Left ventricle myocardium superior (tissue), 1 donor: ENCODE measurements at places on chromosomes 1 and 21. TPM values are rescaled to one million over a fixed set of nuclear protein-coding genes. Genes with fewer than 3 reads are reported as not detected.

- no peak for DNase-seq
Measured at GRCh38 chr1:228002792-228003191, 4.0 kb upstream of the WNT3A start.

DNA sequence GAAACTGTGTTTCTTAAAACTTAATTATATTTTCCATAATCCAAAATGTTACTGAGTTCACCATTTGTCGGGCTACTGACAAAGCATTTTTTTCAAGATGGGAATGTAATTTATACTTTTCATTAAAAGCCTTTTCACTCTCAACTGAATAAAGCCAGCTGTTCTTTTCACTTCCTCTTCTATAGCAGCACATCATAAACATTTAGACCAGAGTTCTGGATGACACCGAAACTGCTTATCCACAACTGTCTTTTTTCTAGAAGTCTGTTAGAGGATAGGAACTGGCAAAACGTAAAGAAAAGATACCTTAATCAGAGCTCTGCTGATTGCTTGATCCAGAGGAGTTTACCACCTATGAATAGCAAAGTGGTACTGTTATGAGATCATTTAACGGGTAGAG is 594.7 kb downstream of the ADGRL2 start:
- no peak for DNase-seq

The WLS gene
- total RNA-seq: 75.0 TPM

DNA sequence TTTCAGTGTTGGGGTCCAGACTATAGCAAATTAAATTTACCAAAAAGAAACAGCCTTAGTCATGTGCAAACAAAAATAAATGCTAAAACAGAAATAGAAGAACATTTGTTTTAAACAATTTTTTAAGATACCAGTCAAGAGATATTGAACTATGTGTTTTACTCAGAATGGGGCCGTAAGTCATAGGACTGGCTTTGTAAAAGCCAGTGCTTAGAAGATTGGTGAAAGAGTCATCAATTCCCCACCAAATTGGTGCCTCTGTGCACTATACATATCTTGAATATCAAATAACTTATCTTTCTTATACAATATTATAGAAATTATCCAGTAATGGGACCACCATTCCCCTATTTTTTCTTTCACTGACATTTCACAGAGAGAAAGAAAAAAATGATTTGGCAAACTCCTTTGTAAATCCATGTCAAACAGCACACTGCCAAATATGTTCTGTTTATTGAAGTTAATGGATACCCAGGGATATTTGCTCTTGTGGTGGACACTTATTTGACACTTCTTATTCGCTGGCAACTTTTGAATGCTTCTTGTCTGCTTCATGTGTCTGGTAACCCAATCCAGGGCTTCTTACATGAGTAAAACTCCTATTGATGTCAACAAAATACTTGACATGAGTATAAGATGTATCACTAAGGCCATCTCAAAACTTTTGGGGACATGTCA is 145.7 kb upstream of the PKN2 start:
- DNase-seq: no peak

GRCh38 chr1:107877745-107878144 is 87.2 kb downstream of the VAV3 start:
- DNase-seq: no peak

GRCh38 chr21:43318841-43319781 is 107.8 kb downstream of the SIK1 start:
- DNase-seq: peak; percentile 56

DNA sequence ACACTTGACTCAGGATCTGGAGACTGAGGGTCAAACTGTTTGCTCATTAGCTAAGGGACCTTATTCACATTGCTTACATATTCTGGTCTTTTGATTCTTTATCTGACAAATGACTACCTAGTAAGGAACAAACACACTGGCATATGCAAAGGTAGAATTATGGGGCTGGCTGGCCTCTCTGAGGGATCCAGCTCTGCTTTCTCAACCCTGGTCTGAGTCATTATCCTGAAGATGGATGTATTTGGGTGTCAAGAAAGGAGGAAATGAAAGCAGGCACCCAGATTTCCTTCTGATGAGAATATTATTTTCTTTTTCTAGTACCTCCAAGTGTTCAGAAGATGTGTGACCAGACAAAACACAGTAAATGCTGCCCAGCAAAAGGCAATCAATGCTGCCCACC is 6.0 kb downstream of the SMCP start:
- no peak for DNase-seq

- no peak for DNase-seq
Measured at GRCh38 chr1:43305926-43306687, 5.3 kb downstream of the TIE1 start.

GRCh38 chr21:37455504-37455911 is 88.9 kb downstream of the DYRK1A start:
- no peak for DNase-seq

GRCh38 chr1:43526002-43526401 is 4.7 kb upstream of the PTPRF start:
- no peak for DNase-seq

DNA sequence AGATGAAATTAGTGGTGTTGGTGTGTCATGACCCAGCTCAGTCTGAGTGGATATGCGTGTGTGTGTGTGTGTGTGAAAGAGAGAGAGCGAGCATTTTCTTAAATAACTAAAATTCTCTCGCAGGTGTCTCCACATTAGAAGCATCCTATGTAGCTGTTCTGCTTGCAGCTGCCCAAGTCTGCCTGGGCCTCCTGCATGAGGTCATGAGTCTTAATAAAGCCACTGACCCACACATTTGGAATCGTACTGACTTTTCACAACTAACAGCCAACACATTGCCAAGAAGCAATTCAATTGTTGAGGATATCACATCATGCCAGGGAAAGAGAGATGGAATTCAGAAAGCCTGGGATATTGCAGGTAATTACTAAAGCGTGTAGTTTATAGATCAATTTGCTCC is 238.2 kb upstream of the AJAP1 start:
- no peak for DNase-seq

DNA sequence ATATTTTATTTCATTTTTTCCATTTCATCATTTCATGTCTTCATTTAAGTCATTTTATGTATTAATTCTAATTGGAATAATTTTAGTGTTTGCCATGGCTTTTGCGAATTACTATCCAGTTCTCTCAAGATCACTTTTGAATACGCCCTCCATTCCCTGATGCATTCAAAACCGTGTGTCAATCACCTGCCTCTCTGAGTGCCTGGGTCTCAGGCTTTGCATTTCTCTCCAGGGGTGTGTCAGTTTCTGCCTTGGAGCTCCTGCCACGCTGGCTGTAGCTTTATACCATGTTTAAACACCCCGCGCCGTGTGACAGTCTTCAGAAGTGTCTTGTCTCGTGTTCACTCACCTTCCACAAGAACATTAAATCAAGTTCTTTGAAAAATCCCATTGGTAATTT is 7.4 kb upstream of the DNMT3L start:
- DNase-seq: no peak

DNA sequence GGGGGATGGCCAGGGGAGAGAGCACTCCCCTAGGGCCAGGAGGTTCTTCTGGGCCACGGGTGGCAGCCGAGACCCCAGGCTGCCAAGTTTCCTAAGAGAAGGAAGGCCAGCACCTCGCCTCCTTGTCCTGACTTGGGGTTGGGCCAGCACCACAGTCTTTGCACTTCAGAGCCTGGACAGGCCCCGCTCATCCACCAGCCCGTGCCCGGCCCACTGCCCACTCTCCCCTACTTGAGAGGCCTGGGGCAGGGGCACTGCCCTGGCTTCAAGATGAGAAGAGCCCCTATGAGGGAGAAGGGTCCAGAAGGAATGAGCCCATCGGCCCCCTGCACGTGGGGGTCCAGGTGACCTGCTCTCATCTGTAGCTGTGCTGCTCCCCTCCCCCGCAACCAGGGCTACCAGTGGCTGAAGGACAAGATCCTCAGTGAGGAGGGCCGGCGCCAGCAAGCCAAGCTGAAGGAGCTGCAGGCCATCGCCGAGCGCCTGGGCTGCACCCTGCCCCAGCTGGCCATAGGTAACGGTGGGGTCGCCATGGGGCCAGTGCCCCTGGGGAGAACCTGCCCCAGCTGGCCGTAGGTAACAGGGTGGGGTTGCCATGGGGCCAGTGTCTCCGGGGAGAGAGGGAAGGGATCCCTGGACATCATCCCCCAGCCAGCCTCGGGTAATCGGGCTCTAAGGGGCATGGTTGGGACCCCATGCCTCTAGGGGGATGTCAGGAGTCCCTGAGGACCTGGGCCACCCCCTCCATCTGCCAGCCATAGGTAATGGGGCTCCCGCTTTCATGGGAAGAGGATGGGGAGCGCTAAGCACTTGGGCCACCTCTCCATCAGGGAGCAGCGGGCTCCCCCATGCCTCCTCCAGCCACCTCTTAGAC is 50.8 kb downstream of the KCNAB2 start:
- DNase-seq: peak; percentile 28

DNA sequence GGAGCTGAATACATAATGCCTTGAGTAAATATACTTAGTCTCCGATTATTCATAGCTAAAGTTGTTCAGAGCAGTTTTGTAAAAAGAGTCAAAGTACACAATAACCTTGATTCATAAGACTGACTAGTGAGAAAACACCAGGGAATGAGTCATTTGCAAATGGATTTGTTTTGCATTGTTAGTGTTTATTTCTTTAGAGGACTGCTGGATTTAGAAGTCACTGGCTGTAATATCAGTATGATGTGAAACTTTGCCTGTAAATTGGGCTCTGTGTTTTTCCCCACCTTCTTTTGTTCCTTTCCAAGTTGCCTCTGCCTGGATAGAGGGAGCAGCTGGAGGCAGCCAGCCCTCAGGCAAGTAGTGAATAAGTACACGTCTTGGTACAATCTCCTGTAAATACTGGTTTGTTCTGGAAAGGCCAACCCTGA is 474.7 kb downstream of the NUF2 start:
- DNase-seq: no peak

DNA sequence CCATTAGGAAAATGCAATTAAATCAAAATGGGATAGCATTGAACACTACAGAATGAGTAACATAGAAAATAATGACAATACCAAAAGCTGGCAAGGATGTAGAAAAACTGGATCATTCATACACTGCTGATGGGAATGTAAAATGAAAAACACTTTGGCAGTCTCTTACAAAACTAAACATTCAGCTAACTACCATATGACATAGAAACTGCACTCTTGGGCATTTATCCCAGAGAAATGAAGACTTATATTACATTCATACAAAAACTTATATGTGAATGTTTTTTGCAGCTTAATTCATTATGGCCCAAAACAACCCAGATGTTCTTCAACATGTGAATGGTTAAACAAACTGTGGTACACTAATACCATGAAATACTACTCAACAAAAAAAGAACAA is 66.4 kb downstream of the ANKRD13C start:
- no peak for DNase-seq

DNA sequence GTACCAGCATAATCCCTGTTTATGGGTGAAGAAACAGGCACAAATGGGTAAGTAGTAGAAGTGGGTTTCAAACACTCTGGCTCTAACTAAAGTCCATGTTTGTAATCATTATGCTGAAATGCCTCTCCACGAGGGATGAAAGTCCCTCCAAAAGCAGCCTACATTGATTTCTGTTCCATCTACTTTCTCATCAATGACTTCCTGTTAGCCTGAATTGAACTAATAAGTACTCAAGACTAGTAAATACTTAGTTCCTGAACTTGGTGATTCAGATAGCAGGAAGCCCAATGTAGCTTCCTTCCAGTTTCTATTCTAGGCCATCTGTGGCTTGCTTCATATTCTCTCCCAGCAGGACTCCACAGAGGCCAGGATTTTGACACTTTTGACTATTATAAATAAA is 11.3 kb upstream of the BACH1 start:
- no peak for DNase-seq

DNA sequence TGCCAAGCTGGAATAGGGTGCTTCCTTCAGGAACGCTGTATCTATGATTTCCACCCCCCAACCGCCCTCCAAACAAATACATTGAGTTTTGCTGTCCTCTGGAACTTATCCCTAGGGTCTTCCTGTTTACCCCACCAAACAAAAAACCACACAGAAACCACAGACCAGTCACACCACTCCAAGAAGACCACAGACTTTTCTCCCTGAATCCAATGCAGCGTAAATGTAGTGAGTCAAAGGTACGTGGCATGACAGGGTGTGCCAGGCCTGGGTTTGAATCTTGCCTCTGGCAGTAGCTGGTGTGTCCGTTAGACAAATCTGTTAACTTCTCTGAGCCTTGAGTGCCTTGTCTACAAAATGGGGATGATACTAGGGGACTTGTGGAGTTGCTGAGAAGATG is 27.8 kb downstream of the ASAP3 start:
- DNase-seq: no peak

The ST6GALNAC3 gene
- total RNA-seq: 5.9 TPM

- no peak for DNase-seq
Measured at GRCh38 chr21:42892582-42892930, 553 bp upstream of the NDUFV3 start.

The PRMT6 gene
- 4.6 TPM for total RNA-seq

The FTCD gene
- total RNA-seq: 1.5 TPM

DNA sequence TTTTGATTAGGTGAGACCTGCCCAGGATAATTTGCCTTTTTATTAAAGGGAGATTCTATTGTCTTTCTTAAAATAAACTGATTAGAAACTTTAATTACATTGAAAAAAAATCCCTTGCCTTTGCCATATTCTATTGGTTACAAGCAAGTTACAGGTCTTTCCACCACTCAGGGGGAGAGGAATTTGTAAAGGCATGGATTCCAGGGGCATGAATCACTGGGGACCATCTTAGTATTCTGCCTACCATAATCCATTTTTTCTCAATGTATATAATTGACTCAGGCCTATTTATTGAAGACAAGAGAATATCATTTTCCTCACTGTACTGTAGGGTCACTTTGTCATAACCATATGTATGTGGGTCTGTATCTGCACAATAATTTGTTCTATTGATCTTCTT is 124.3 kb upstream of the PDE4B start:
- DNase-seq: no peak

The LENEP gene
- not detected for total RNA-seq

The C4BPA gene
- not detected for total RNA-seq

DNA sequence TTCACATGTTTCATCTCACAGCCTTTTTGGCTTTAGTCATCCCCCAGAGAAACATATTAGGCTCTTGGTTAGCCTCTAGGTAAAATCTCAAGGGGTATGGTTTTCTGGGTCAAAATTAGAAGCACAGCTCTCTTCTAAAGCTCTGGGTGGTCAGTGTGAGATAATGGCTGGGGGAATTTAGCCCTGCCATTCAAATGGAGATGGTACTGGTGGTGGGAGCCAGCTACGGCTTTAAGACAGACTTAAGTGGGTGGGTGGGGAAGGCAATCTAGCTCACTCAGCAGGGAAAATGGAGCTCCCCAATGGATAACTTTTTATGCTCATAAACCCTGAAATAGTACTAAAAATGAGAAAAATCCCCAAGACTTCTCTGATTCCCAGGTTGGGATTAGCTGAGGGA is 5.7 kb downstream of the TEX38 start:
- DNase-seq: no peak

GRCh38 chr1:248825573-248825908 is 174 bp downstream of the SH3BP5L start:
- peak; percentile 44 for DNase-seq

The DNAI4 gene
- 8.4 TPM for total RNA-seq

GRCh38 chr1:239823852-239824251 is 267.8 kb upstream of the FMN2 start:
- DNase-seq: no peak
